ENCODE measurements at places on chromosomes 6 and 20. TPM values are rescaled to one million over a fixed set of nuclear protein-coding genes. Genes with fewer than 3 reads are reported as not detected.

Gene SLC22A7
- total RNA-seq, result not detected

Gene USP49
- 9.9 TPM for total RNA-seq

Gene ULBP1
- total RNA-seq, result 0.12 TPM

GRCh38 chr6:18211338-18211737, 53.0 kb downstream of the DEK start:
- peaks cover 1% of the 10 kb centered on the region for H3K36me3 ChIP-seq
- peak; percentile 28 for DNase-seq
- H3K27ac ChIP-seq, result no peak overlapping the region
- H3K27me3 ChIP-seq, result no peaks in the 10 kb centered on the region
- peaks cover 16% of the 10 kb centered on the region for H3K4me1 ChIP-seq
- H3K4me3 ChIP-seq, result no peak overlapping the region

Gene PRR18
- not detected for total RNA-seq

Gene COL20A1
- not detected for total RNA-seq

- no peaks in the 10 kb centered on the region for H3K36me3 ChIP-seq
- H3K4me3 ChIP-seq, result no peak overlapping the region
- peaks cover 4% of the 10 kb centered on the region for H3K4me1 ChIP-seq
- H3K27me3 ChIP-seq, result peaks cover 34% of the 10 kb centered on the region
- H3K27ac ChIP-seq, result no peak overlapping the region
These were observed 530.4 kb downstream of the QKI start for GRCh38 chr6:163944897-163945296.

Gene FAM162B
- not detected for total RNA-seq

Gene NNAT
- total RNA-seq, result not detected

- no peak for DNase-seq
- H3K27me3 ChIP-seq, result no peaks in the 10 kb centered on the region
- H3K4me3 ChIP-seq, result no peak overlapping the region
- H3K4me1 ChIP-seq, result no peaks in the 10 kb centered on the region
These were observed 319.0 kb downstream of the LRFN2 start for GRCh38 chr6:40268166-40268565.

DNA sequence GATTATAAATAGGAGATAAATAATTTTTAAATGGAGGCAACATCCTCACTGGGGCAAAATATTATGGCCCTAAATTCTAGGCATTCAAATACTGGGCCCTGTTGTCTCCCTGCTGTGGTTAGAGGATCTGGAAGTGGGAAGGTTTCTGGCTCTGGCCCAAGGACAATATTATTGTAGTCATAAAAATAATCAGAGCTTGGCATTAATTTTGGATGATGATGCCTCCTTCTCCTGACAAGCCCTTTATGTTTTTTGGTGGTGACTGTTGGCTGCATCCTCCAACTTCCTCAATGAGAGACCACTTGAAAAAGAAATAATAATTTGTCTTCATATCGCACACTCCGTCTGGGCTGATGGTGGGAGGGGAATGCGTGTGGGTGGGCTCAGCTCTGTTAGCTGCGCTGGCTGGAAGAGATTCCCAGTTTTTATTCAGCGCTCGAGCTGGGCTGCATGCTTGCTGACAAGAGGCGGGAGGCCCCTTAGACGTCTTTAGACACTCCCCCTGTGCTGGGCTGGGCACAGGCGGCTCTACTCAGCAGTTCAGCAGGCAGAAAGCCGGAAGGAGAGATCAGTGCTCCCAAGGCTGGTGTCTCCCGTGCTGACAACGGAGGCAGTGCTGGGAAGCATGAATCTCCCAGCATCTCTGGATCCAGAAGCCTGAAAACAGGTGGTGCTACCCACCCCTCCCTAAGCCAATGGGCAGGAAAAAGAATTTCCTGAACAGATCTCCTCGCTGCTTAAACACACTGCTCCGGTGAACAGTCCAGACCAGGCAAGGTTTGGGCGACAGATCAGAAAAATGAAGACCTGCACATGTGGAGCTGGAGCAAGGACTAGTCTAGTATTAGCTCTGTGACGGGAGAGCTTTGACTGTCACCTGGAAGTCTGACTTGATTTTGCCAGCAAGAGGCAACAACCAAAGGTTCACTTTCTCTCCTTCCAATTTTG, 97.7 kb downstream of the SYCP2 start:
- no peaks in the 10 kb centered on the region for H3K4me1 ChIP-seq
- peaks cover 6% of the 10 kb centered on the region for H3K27me3 ChIP-seq
- H3K27ac ChIP-seq, result no peak overlapping the region
- H3K36me3 ChIP-seq, result no peaks in the 10 kb centered on the region

Gene RHAG
- not detected for total RNA-seq
